CD4-positive, alpha-beta T cell treated with Interleukin-21 for 1 hour (primary cell): ENCODE measurements at places on chromosomes 13 and 19.
A peak's percentile ranks its signal among the peaks of the same experiment; 100 is the strongest.

GRCh38 chr19:42442833-42443232 is at the start of gene CXCL17:
TSS of gene CXCL17 (minus strand) at chr19:42442946. CDS start at chr19:42442832, 114 bp downstream.
- DNase-seq, result no peak

GRCh38 chr19:18558202-18558555 is 509 bp downstream of the KXD1 start:
- DNase-seq, result peak; percentile 22

DNA sequence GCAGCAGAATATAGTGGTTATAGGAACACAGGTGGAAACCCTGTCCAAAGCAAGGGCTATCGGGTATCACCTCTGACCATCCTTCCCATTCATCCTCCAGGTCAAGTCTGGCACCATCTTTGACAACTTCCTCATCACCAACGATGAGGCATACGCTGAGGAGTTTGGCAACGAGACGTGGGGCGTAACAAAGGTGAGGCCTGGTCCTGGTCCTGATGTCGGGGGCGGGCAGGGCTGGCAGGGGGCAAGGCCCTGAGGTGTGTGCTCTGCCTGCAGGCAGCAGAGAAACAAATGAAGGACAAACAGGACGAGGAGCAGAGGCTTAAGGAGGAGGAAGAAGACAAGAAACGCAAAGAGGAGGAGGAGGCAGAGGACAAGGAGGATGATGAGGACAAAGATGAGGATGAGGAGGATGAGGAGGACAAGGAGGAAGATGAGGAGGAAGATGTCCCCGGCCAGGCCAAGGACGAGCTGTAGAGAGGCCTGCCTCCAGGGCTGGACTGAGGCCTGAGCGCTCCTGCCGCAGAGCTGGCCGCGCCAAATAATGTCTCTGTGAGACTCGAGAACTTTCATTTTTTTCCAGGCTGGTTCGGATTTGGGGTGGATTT is 2.1 kb upstream of the RAD23A start:
- DNase-seq, result no peak

DNA sequence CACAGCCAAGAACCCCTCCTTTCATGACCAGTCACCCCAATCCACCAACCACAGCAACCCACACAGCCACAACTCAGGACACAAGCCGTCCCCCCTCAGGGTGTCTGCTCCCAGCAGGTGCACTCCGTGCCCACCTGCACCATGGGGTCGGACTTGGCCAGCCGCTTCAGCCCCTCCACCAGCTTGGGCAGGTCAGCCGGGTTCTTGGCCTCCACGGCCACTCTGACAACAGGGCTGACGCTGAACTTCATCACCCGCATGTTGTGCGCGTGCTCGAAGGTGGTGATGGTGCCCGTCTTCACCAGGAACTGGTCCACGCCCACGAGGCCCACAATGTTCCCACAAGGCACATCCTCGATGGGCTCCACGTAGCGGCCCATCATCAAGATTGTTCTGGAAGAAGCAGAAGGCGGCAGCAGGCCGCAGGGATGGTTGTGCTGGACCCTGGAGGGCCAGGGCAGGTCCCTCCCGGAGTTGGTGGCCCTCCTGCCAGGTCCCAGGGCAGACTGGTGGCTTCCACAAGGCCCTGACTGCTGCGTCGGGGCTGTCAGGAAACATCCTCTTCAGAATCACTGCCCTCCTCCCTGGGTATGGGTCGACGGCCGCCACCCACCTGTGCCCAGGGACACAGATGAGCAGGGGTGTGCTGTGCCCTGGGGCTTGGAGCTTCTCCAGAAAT is 5.5 kb downstream of the EEF2 start:
- DNase-seq, result no peak

- peak; percentile 34 for DNase-seq
Measured at GRCh38 chr19:45424191-45425058, 708 bp upstream of the ERCC1 start.

DNA sequence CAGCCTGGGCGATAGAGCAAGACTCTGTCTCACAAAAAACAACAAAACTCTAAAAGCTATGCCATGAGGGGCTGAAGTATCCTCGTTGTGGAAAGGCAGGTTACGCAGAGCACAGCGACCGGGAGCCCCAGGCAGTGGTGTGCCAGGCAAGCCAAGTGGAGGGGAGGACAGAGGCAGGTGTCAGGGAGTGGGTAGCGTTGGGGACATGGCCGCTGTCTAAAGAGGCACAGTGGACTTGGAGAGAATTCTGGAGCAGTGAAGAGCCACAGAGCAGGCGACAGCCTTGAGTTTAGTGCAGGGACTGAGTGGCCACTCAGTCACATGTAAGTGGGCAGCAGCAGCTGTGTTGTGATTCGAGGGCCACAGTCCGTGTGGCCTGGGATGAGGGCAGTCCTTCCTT is 541.7 kb downstream of the FGF9 start:
- no peak for DNase-seq

DNA sequence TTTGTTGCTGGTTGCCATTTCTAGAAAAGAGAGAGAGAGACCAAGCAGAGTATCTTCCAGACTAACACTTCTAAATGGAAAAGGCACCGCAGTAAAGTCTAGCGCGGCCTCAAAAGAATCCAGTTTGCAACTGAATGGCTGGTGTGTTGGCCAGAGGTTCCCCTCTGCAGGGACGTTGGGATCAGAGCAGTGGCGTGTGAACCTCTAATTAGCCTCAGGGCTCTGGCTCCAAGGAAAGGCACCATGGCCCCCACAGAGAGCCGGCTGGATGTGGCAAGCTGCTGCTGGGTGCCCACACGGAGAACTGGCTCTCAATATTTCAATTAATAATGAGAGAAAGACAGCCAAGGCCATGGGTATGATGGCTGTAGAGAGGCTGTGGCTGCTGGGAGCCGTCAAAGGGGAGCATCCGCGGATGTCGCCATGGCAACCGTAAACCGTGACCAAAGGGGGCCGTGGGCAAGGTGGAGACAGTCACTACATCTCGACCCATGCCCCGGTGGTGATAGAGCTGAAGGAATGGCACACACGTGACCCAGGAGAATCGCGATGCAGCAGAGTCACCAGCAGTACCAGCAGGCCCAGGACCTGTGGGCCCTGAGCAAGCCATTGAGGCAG is 9.5 kb downstream of the VSTM2B start:
- DNase-seq, result no peak

- DNase-seq, result no peak
Measured at GRCh38 chr19:11704626-11705025, 34.1 kb downstream of the ZNF823 start.

GRCh38 chr13:51858433-51859247 is 3.1 kb upstream of the CCDC70 start:
- no peak for DNase-seq

DNA sequence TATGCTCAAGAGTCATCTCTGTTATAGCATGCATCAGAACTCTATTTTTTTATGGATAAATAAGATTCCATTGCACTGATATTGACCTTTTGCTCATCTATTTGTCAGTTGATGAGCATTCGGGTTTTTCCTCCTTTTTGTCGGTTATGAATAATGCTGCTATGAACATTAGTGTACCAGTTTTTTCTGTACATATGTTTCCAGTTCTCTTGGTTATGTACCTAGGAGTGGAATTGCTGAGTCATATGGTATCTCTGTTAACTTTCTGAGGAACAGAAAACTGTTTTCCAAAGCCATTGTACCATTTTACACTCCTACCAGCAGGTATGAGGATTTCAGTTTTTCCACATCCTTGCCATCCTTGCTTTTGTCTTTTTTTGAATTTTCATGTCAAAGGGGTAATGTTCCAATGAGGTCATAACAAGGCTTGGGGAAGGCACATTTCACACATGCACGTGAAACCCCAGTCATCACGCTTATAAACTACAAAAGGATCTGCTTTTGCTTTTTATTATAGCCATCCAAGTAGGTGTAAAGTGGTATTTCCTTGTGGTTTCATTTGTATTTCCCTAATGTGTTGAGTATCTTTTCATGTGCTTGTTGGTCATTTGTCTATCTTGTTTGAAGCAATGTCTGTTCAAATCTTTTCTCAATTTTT is 14.6 kb downstream of the KBTBD7 start:
- DNase-seq, result no peak

- DNase-seq, result peak; percentile 66
Measured at GRCh38 chr19:10000171-10000826, 10.0 kb downstream of the COL5A3 start.
